ENCODE measurements at places on chromosomes 5 and 9.

DNA sequence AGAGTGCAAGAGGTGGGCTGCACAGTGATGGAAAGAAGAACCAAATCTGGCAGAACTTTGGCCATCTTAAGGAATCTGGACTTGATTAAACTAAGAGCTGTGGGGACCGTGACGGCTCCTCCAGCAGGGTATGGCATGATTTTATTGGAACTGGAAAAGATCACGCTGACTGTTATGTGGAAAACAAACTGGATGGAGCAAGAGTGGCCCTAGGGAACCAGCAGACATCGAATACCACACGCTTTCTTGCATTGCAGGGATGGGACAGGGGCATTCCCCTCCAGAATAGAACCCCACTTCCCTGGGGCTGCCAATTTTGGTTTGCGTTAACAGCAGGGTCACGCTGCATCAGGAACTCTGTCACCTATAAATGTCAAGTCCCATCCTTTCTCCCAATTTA lies 38.8 kb downstream of the INSYN2B start:
- DNase-seq = no peak
- no peak overlapping the region for H3K27ac ChIP-seq
- no peak overlapping the region for H3K4me3 ChIP-seq
- peaks cover 3% of the 10 kb centered on the region for H3K36me3 ChIP-seq

- H3K27me3 ChIP-seq = peaks cover 2% of the 10 kb centered on the region
- DNase-seq = no peak
- H3K4me1 ChIP-seq = peaks cover 3% of the 10 kb centered on the region
- no peak overlapping the region for H3K4me3 ChIP-seq
- H3K36me3 ChIP-seq = no peaks in the 10 kb centered on the region
These were observed 26.5 kb upstream of the CLPTM1L start for GRCh38 chr5:1371218-1371971.

GRCh38 chr9:134413890-134414623 lies 87.8 kb downstream of the RXRA start:
- H3K36me3 ChIP-seq = peaks cover 6% of the 10 kb centered on the region
- no peak overlapping the region for H3K27ac ChIP-seq
- no peaks in the 10 kb centered on the region for H3K27me3 ChIP-seq
- H3K4me1 ChIP-seq = peaks cover 18% of the 10 kb centered on the region
- DNase-seq = no peak
- no peak overlapping the region for H3K4me3 ChIP-seq

DNA sequence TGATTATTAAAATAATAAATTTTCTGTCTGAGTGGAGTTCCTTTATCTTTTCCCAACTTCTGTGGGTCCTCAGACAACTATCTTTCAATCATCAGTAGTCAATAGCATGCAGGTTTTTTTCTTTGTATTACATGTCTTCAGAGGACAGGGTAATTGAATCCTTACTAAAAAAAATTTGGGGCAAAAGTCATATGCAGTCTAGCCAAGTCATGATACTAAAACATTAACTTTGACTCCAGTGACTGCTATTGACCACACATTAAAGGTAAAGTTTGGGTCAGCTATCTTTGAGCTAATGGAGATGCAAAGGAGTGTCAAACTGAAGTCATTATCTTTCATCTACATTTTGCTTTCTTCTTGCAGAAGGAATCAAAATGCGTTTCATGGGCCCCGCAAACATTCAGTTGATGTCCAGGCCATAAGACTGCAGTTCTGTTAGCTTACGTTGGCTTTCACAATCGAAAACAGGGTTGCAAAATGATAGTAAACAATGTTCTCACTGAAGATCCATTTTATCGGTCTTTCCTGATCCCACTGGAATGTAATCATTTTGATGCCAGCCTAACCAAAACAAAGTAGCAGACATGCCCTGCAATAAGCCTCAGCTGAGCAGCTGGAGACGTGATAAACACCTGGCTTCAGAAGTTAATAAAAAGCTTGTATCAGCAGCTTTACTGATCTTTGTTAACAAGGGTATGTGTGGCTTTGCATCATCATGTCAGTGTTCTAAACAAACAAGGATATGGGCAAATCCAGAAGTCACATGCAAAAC lies 186.1 kb upstream of the PRLR start:
- H3K4me3 ChIP-seq = no peak overlapping the region
- no peaks in the 10 kb centered on the region for H3K36me3 ChIP-seq
- no peaks in the 10 kb centered on the region for H3K27me3 ChIP-seq

DNA sequence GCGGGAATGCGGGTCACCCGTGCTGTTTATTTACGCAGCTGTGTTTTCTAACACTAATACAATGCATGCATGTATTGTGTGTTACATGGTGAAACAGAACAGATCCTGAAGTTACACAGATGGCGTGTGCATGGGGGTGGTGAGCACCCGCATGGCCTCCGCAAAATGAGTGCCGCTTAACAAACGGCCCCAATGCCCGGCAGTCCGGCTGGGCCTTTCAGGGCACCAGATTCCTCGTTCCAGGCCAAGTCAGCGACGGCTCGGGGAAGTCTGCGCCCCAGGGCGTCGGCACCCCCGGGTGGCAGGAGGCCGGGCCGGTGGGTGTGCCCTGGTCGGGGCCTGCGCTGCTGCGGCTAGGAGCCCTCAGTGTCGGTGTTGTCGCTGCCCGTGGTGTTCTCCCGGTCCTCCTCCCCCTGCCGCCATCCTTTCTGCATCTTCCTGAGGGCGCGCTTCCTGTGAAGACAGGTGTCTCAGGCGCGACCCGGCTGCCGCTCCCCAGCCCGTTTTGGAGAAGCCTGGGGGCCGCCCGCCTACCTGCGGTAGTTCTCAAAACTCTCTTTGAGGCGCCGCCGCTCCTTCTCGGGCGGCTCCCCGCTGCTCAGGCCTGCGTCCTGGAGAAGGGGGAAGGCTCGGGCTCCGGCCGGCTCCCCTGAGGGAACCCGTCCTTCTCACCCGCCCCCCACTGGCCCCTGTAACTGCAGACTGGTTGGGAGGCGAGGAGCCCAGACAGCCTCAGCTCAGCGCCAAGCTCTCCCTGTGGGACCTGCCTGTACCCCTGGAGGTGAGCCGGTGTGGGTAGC lies 605 bp upstream of the DNLZ start:
- H3K27ac ChIP-seq = no peak overlapping the region
- H3K4me3 ChIP-seq = no peak overlapping the region
- DNase-seq = no peak
- H3K4me1 ChIP-seq = peaks cover 19% of the 10 kb centered on the region

Data from CD4-positive, alpha-beta T cell (primary cell).